NCI-H345 (cell line): ENCODE measurements at places on chromosomes 1 and 21.

DNA sequence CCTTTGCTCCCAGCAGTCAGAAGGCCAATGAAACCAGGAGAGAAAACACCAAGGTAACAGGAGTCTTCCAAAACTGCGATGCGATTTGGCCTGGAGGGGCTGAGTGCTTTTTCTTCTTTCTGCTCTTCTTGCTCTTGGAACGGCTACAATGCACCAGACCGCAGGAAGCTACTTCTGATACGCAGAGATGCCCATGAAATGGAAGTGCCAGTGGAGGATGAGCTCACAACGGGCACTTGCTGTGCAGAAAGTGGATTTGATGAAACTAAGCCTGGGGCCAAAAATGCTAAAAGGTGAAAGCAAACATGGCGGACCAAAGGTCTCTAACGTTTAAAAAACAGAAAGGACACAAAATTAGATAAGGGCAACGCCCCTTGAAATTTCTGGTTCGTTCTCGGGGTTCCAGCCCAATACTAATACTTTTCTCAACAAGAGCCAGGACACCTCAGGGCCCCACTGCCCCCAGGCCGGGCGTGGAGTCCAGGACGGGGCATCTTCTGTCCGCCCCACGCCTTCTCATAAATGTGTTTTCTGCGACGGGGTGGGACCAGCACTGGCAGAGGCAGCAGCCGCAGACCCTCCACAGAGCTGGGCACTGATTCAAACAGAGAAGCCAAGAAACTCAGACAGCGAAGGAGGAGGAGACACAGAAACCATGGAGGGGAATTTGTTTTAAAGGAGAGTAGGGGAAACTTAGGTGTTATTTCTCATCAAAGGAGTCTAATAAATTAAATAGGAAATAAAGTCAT, 101.3 kb downstream of the CRYAA start:
- DNase-seq, result no peak

DNA sequence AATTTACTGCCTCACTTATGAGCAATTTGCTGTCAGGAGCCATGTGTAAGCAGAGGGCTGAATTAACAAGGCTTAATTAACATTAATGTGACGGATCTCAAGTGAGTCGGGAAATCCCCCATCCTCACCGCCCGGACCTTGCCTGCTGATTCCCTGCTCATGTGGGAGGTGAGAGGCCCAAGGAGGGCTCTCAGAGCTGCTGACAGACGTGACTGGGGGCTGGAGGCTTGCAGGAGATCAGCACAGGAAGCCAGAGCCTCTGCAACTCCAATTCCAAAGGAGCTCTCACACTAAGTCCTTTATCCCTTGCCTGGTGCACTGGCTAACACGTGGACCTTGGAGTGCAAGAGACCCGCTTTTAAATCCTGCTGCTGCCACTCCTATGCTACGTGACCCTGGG, 19.4 kb downstream of the LRP8 start:
- DNase-seq, result no peak

- no peak for DNase-seq
Measured at GRCh38 chr21:32570456-32570855, 14.9 kb downstream of the TCP10L start.

- DNase-seq, result no peak
Measured at GRCh38 chr1:69284508-69284907, 283.2 kb upstream of the LRRC7 start.

DNA sequence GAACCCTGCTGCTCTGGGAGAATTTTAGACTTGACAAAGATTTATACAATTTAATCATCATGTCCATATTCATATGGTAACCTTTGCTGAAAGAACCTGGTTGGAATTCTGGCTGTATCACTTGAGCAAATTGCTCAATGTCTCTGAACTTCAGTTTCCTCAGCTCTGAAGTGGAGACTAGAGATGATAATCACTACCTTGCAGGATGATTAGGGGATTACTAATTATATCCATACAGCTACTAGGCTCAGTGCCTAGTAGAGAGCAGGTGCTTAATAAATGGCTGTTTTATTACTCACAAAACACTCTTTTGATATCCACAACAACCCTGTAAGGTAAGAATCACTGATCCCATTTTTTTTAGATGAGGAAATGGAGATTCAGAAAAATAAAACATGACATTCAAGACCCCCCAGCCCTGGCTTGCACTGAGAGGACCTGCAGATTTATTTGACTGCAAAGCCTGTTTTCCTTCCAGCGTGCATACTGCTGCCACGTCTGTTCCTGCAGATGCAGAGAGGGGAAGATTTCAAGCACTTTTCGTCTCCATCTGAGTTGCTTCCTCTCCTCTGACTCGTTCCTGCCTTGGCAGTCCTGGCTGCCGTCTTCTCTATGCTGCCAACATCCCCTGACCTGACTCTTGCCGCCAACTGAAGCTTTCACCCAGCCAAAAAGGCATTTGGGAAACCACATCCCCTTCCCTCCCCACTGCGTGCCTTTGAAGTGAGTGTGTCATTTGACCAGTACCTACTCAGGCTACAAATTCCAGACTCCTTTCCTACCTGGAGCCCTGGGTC, 203.0 kb downstream of the PLPP3 start:
- no peak for DNase-seq

DNA sequence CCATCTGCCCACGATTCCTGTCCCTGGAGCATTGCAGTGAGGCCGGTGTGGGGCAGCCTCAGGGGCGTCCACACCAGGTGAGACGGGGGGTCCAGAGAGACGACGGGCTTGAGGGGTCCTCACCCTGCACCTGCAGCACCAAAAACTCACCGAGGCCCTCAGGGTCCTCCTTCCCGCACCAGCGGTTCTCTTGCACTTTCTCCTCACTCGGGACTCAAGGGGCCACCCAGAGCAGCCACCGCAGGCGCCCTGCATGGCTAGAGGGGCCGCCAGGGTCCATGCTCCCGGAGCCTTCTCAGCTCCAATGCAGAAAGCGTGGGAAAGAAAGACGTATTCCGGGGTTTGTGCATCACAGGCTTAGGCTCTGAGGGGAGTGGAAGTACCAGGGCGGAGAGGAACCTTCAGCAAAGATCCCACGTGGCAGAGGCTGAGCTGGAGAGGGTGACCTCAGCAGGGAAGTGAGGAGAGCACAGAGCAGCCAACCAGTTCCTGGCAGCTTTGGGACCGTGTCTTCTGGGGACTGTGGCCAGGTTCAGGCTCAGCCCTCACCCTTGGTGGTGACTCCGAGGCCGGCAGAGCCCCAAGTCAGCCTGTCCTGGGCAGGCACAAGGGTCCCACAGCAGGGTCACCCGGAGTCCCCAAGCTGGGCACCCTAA, 19.5 kb upstream of the COL6A2 start:
- no peak for DNase-seq

- no peak for DNase-seq
Measured at GRCh38 chr21:44628707-44629391, 2.0 kb downstream of the KRTAP10-9 start.

- no peak for DNase-seq
Measured at GRCh38 chr1:61807606-61808140, 65.4 kb downstream of the PATJ start.

DNA sequence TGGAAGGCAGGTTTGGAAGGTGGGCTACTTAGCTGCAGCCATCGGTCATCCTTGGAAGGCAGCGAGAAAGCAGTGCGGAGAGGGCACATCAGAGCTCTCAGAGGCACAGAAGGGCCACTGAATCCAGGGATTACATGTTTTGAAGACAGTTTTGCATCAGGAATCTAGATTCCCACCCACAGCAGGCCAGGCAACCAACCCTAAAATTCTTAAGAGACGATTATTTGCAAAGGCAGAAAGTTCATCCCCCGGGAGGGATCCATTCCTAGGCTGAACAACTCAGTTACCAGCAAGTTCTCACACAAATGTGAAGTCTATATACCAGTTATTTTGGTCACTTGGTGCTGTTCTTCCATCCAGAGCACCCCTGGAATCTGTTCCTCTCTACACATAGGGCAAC, 457.3 kb upstream of the VAMP3 start:
- DNase-seq, result no peak

DNA sequence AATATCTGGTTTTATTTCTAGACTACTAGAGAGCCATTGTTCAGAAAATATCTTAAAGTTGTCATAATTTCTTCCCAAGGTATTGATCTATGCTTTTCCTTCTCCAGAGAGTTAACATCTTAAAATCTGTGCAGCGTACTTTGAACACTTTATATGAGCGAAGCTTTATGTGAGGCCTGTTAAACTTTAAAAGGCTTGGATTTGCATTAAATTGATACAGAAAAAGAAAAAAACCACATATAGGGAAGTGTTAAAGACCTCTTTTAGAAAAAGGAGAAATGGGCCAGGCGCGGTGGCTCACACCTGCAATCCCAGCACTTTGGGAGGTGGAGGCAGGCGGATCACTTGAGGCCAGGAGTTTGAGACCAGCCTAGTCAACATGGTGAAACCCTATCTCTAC, 59.2 kb upstream of the MORC3 start:
- DNase-seq, result no peak

DNA sequence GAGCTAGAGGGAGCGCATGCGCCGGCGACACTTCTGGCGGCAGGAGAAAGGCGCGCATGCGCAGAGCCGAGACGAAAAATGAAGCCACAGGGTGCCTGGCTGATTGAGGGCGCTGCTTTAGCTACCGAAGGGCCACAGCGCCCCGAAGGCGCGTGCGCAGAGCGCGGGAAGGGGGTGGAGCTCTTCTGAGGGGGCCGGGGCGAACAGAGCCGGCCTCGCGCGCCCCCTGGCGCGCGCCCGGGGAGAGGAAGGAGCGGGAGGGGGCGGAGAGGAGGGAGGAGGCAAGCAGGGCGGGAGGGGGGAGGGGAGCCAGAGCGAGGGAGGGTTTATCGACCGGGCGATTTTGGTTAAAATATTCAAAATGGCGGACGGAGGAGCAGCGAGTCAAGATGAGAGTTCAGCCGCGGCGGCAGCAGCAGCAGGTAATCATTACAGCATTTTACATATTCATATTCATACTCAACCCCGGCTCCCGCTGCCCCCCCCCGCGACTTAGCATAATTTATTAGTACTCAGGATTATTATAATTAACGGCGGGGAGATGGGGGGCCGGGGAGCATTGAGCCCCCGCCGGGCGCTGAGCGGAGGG, at the start of gene POU2F1:
Gene POU2F1, plus strand, starts transcription at position 350 of the 589 bp plus-strand sequence. Its CDS starts 12 bp downstream, at position 362.
- peak; percentile 98 for DNase-seq

GRCh38 chr1:216183007-216183406, 240.2 kb downstream of the USH2A start:
- DNase-seq, result peak; percentile 26

DNA sequence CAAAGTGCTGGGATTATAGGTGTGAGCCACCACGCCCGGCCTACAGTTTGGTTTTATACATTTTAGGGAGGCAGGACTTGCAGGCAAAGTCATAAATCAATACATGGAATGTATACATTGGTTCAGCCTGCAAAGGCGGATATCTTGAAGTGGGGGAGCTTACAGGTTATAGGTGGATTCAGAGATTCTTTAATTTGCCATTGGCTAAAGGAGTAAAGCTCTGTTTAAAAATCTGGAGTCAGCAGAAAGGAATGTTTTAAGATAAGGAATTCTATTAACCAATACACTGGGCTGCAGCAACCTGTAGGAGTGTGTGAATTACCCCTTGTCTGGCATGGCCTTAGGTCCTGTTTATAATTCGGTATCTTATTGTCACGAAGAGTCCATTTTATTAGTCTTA, 57.6 kb downstream of the OPTC start:
- no peak for DNase-seq

DNA sequence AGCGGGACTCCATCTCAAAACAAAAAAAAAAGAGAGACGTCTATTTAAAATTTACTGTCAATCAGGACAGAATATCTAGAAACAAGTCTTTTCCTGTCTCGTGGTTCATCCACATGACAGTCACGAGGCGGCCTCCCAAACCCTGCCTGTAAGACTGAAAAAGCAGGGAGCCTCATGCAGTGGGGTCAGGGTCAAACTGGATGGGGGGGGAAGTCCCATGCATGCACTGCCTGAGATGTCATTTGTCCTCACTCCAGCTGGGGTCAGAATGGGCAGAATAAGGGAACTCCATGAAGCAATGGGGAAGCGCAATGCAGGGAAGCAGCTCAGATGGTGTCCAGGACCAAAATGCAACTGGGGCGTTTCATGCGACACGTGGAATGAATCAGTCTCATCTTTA, 85.5 kb downstream of the PIK3CD start:
- DNase-seq, result no peak

DNA sequence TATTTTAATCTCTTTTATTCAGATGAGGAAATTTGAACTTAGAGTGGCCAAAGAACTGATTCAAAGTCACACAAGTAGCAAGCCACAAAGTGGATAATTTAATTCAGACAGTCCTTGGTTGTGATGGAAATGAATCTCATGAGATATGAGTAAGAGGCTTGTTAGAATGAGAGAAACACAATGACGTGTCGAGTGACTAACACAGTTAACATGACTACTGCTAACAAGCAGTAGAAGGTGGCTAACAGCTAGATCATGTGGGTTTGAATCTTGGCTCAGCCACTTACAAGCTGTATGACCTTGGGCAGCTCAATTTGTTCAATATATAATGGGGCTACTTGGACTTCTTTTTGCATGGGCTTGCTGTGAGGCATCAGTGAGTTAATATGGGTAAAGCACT, 104.5 kb upstream of the LMO4 start:
- no peak for DNase-seq

- DNase-seq, result no peak
Measured at GRCh38 chr1:94874423-94874822, 52.5 kb downstream of the CNN3 start.

DNA sequence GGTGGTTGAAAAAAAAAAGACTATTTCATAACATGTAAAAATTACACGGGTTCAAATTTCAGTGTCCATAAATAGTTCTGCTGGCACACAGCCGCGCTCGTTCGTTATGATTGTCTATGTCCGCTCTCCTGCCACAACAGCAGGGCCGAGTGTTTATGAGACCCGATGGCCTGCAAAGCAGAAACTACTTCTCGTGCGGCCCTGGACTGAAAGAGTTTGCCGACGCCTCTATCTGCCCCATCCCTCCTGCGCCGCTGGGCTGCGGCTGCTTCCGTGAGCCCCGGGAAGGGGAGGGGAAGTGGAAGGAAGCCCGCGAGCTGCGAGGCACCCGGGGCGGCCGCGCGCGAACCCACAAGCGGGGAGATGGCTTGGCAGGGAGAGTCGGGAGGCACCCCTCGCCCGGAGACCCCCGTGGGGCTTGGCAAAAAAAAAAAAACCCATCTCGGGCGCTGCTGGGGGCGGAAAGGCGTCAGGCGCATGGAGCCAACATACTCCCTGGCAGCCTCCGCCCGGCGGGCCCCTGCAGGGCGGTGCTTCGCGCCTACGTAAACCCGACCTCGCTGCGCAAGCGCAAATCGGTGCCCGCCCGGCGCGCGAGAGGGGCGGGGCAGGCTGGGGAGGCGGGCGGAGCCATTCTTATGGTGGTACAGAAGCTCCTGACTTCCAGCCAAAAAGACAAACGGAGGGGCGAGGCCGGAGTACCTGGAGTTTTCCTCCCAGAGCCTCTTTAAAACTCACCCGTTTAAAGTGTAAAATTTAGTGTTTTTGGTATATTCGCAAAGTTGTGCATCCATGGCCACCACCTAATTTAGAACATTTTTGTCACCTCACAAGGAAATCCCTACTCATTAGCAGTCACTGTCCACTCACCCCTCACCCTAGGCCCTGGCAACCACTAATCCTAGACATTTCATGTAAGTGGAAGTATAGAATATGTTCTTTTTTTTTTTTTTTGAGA, 8.3 kb downstream of the SLC27A3 start:
- DNase-seq, result peak; percentile 99
